ENCODE measurements at places on chromosomes 11 and 22.

DNA sequence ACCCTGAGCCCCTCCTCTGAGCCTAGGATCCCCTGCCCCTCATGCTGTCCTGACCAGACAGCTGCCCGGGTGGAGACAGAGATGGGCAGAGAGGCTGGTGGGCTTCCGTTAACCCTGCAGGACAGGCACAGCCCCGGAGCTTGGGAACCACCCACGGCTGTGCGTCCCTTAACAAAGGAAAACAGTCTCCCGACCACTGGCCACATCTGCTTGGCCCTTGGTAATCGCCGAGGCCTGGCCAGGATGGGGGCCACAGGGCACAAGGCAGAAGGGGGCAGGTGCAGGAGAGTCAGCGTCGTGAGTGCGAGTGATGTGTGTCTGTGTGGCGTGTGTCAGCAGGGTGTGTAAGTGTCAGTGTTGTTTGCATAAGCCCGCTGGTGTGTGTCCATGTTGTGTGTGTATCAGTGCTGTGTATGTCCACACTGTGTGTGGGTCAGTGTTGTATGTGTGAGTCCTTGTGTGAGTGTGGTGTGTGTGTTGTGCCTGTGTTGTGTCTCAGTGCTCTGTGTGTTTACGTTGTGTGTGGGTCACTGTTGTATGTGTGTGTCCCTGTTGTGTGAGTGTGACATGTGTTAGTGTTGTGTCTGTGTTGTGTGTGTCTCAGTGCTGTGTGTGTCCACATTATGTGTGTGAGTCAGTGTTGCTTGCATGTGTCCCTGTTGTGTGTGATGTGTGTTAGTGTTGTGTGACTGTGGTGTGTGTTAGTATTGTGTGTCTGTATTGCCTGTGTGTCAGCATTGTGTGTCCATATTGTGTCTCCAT lies 369.5 kb downstream of the BRD1 start:
- DNase-seq = no peak

DNA sequence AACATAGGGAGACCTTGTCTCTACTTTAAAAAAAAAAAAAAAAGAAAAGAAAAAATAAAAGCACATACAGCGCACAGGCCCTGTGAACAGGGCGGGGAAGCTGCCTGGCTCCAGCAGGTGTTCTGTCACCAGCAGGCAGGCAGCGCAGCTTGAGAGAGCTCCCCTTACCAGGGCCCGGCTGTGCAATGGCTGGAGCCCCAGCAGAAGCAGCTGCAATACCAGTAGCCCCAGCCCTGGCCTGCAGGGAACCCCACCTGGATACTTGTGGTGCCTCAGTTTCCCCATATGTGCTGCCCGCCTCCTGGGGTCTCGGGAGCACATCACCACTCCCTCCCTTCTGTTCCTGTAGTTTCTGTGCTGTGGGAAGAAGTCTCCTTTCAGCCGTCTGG lies 12.3 kb downstream of the TSPAN32 start:
- DNase-seq = no peak

- no peak for DNase-seq
These were observed 4.2 kb downstream of the OR9I1 start for GRCh38 chr11:58121096-58121495.

DNA sequence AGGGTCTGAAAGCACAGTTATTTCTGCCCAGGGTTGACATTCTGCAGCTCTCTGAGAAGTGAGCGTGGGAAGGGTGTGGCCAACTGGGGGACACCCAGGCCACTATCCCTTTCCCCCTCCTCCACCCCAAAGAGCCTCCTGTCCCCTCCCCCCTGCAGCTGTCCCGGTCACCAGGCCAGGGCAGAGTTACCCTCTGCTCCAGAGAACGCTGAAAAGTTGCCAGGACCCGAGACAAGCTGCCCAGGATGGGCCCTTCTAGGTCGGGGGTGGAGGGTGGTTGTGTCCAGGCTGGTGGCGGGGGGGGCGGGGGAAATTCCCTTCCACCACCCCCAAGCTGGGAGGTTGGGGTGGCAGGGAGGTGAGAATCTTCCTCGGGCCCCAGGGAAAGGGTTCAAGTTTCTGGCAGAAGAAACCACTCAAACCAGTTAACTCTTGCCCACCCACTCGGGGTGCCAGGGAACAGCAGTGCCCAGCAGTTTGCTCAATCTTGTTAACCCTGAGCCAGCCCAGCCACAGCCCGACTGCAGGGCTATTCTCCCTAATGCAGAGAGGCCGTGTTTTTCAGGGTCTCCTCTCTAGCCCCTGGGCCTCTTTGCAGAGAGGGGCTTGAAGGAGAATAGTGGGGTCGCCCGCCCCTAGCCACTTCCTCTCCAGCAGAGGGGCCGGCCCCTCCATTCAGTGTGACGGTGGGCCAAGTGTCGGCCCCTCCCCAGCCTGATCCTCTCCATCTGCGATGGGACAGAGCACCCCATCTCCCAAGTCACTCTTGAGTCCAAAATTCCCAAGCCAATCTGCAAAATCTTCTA lies 697 bp downstream of the LGALS1 start:
- DNase-seq = no peak
